ENCODE measurements at places on chromosomes 12 and 14.
A peak's percentile ranks its signal among the peaks of the same experiment; 100 is the strongest.

GRCh38 chr12:52876372-52876771 lies 27.6 kb upstream of the KRT78 start:
- no peak for DNase-seq

DNA sequence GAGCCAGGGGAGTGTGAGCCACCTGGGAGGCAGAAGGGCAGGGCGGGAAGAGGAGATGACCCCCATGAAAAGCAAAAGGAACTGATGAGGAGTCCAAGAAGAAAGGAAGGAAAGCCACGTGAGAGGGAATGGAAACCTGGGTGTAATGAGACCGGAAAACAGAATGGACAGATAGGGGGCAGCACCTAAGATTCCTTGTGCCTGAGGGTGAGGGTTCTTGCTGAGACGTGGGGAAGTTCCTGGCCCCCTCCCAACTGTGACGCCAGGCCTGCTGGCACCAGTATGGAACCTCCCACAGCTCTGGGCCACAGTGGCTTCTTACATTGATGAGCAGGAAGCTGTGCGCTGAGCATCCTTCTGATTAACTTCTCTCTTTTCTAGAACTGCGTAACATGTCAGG lies 30.8 kb downstream of the TTC7B start:
- peak; percentile 46 for DNase-seq

DNA sequence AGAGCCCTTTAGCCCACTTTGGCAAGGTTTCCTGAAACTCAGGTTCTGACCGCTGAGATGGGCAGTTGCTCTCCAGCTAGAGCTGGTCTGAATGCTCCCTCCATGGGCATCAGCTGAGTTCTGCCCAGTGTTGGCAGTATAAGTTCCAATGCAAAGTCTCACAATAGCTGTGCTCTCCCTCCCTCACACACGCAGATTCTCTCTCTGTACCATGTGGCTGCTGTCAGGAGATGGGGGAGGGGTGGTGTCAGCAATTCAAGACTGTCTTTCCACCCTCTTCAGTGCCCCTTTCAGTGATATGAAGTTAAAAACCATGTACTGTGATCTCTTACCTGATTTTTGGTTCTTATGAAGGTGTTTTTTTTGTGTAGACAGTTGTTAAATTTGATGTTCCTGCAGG lies 164.3 kb upstream of the PLEKHA5 start:
- DNase-seq, result no peak

DNA sequence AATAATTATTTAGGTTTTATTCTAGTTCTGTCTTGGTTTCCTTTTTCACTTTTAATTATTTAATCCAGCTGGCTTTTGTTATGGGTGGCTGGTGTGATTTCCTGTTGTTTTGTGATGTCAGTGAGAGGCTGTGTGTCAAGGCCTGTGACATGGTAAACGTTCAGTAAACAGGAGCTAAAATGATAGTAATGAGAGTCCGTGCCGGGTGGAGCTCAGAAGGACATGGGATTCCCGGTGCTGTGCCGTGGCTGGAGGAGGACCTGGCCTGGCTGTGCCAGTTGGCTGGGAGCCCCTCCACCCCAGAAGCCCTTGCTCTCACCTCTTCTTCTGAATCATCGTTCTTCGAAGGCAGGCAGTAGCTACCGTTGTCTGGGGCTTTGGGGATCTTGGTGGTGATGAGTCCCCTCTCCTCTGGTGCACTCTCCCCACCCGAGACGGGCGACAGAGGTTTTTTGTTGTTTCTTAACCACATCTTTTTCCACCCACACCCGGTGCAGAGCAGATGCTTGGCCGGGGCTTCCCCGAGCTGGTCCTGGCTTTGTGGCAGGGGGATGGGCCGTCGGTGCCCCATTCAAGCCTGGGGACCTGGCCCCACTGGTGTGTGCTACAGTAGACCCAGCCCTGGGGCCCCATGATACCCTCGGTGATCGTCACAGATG lies 29.1 kb downstream of the SH2B3 start:
- no peak for DNase-seq

GRCh38 chr12:113418213-113418879 lies 3.8 kb upstream of the SDSL start:
- DNase-seq, result no peak

- no peak for DNase-seq
Measured at GRCh38 chr14:77085538-77085937, 12.5 kb upstream of the CIPC start.

GRCh38 chr12:11906286-11906935 lies 164.3 kb upstream of the BCL2L14 start:
- no peak for DNase-seq

- no peak for DNase-seq
Measured at GRCh38 chr14:75640876-75641275, 19.8 kb downstream of the ERG28 start.

DNA sequence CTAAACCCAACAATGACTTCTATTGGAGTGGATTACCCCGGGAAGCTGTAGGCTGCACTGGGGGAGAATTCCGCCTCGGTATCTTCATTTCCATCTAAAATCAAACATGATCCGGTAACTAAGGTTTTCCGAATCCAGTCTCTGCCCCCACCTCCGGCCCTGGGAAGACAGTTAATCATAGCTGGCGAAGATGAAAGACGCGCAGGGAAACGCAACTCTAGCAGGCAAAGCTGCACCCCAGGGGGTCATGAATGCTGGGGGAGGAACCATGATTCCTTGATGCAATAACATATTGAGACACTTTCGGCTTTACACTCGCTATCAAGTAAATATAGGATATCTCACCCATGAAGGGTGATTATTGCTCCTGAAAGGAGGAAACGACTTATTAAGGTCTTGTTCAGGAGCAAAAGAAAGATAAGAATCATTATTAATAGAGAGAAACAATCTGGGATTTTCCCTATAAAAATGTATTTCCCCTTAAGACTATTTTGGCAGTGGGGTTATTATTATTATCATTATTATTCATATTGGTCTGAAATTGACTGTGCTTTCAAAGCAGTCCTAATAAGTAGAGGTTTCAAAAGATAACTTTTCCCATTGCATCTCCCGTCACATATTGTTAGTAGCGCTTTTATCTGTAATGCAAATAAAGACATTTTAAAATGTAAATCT lies 614.9 kb downstream of the VRK1 start:
- peak; percentile 61 for DNase-seq

GRCh38 chr14:94397289-94398181 lies 9.1 kb upstream of the SERPINA1 start:
- no peak for DNase-seq

- DNase-seq, result no peak
Measured at GRCh38 chr14:65203574-65203973, 101.3 kb upstream of the MAX start.

DNA sequence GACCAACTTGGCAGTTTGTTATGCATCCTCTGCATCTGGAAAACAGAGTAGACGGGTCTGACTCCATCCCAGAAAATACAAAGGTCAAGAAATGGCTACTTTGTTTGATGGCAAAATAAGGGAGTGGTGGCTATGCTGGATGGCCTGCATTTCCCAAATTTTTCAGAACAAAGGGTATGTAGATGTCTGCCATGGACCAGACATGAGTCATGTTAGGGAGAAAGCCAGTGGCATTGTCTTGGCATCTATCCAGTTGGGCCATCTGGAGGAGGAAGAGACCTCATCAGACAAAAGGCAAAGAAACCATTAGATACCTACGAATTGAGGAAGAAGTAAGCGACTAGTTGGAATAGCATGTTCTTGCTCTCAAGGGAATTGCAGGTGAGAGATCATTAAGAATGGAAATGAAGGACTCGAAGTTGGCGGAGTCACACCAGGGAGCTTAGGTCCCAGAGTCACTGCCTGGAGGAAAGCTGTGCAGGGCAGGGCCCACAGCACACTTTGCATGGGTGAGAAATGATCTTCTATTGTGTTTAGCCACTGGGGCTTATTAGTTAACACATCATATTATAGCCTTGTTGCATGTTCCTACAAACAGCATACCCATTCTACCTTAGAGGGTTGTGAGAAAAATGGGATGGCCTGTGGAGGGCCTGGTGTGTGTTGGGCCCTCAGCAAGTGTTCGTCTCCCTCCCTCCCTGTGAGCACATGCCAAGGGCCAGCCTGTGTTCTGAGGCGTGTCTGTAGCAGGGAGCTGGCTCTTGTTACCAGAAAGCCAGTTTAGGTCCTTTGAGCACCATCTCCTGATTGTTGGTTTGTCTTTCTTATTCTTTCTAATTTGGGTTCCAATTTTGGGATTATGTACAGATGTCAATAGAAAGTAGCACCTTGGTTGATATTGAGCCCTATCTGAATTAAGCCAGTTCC lies 119.4 kb downstream of the KTN1 start:
- no peak for DNase-seq

GRCh38 chr12:11863988-11864387 lies 206.8 kb upstream of the BCL2L14 start:
- DNase-seq, result no peak

DNA sequence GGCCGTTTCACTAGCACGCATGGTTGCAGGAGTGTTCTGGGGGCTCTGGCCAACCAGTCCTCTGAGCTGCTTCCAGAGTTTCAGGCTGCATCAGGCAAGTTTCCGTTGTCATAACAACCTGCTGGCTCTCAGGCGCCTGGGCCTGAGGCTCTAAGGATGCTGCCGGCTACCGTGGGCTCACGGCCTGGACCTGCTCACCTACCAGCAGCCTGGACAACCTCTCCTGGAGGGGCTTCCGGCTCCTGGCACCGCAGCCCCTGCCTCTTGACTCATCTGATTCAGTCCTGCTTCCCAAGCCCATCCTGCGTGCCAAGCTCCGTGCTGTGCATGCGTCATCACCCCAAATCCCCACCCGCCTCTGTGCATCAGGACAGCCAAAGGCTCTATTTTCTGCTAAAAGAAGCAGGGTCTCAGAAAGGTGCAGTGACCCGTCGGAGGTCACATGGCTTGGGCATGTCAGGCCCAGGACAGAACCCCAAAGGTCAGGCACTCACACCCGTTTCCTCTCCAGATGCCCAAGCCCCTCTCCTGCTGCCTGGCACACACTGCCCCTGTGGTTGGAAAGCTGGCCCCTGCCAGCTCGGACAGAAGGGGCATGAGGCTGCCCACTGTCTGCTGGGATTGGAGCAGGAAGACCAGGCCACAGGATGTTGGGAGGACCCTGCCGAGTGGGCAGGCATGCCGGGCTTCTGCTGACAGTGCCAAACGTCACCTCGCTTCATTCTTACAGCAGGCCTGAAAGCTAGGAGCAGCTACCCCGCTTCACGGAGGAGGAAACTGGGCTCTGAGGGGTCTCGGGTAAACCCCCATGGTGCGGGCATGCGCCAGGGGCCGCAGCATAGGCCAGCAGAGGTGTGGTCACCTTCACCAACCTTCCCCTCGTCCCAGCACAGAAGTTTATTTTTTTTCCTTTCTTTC lies 5.7 kb downstream of the BEGAIN start:
- no peak for DNase-seq

DNA sequence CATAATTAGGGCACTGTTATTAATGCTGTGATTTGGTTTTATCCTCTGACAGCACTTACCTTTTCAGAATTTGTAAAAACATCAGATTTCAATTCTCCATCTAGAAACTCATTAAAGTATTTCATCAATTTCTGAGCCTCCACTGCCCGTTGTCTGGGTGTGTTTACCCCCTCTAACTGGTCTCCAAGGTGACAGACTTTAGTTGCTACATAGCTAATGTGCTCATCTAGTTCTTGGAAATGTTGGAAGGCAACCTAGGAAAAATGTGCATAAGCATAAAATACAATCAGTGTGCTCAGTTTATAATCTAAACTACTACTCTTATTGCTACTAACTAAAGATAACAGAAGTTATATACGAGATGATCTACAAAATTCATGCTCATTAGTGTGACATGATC lies 24.6 kb downstream of the EXOC5 start:
- no peak for DNase-seq

DNA sequence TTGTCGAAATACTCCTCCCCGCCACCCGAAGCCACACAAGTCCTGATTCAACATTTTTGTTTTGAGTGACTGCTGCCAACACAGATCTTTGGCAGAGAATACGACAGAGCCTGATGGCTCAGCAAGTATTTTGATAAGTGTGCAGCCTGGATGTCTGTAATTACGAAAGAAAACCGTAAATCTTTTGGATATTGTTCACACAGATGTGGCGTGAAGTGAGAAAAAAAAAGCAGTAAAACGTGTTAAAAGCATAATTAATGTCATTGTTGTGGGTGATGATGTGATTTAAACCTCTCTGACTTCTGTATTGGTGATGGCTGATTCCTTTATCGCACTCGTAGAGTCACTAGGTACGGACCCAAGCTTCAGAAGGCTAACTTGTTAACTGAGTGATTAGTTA lies 98.7 kb downstream of the PHETA1 start:
- no peak for DNase-seq

- DNase-seq, result no peak
Measured at GRCh38 chr12:72337382-72337781, 65.2 kb downstream of the TRHDE start.

DNA sequence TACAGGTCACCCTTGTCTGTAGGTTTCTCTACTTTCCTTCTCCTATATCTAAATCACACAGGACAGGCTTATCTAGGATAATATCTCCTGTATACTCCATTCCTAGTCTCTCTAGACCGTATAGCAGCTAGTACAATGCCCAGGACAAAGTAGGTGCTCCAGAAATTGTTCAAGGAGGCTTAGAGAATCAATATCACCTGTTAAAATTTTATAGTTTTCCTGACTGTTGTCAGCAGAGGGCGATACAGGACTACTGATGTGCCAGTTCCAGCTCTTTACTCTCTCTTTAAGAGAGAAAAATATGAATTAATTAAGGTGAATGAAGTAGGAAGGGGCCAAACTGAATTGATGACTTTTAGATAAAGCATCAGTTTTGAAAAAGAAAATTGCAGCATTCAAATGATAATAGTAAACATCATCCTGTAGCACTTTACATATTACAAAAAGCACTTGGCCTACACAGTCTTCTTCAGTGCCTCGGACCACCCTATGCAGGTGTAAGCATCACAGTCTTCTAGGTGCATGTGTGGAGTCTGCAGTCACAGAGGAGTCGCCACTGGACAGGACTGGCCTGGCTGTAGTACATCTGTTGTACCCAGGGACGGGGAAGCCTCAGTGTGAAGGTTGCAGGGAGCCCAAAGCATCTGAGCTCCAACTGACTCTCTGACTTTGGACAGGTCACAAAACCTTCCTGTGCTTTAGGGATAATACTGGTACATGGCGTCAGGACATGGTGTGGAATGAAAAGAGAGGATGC lies 61.9 kb upstream of the MAX start:
- DNase-seq, result no peak

- DNase-seq, result no peak
Measured at GRCh38 chr12:80064269-80064668, 35.1 kb upstream of the OTOGL start.

DNA sequence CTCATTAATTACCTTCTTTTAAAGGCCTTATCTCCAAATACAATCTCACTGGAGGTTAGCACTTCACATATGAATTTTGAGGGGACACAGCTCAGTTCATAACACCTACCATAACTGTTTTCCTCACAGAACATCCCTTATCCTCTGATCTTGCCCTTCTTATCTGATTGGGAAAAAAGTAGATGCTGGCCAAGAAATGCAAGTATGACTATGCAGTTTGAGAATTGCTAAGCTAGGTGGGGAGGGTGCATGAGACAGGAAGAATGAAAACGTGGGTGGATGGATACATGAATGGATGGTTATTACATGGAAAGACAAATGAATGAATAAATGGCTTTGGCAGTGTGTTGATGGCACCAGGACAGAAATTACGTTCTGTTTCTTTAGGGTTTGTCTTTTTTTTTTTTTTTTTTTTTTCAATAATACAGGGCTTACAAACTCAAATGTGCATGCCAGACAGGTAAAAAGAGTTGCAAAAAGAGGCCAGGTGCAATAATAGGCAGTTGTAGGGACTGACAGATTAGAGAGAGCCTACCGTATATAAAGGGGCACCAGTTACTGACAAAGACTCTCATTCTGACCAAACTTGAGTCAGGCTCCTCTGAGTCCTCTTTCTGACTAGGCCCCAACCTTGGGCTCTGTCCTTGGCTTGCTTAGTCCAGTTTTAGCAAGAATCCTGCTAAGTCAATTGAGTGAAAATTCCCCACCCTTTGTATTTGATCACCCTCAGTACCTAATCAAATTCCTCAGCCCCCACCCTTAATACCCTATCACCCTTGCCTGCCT lies 304.9 kb downstream of the ZFP36L1 start:
- no peak for DNase-seq

Data from ecto neural progenitor cell (in vitro differentiated cells).